CD4-positive, CD25-positive, alpha-beta regulatory T cell (primary cell): ENCODE measurements at places on chromosomes 16 and 17. TPM values are rescaled to one million over a fixed set of nuclear protein-coding genes. Genes with fewer than 3 reads are reported as not detected.

Gene ESRP2
- not detected for total RNA-seq

Gene MFAP4
- not detected for total RNA-seq

Gene MFSD11
- total RNA-seq, result 45.6 TPM

- no peak overlapping the region for H3K4me3 ChIP-seq
- H3K4me1 ChIP-seq, result peaks cover 3% of the 10 kb centered on the region
- no peaks in the 10 kb centered on the region for H3K27me3 ChIP-seq
- H3K27ac ChIP-seq, result no peak overlapping the region
Observed at GRCh38 chr16:47067203-47067602, 76.5 kb downstream of the NETO2 start.

Gene HYDIN
- total RNA-seq, result not detected

DNA sequence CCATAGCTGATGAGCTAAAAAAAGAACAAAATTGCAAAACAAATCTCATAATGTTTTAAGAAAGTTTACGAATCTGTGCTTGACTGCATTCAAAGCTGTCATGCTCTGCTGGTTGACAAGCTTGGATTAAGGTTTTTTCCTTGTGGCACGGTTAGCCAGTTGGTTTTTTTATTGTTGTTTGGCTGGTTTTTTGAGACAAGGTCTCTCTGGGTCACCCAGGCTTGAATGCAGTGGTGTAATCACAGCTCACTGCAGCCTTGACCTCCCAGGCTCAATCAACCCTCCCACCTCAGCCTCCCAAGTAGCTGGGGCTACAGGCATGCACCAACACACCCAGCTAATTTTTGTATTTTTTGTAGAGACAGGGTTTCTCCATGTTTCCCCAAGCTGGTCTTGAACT lies 45.7 kb downstream of the PHKB start:
- H3K36me3 ChIP-seq, result peaks cover 54% of the 10 kb centered on the region
- no peaks in the 10 kb centered on the region for H3K27me3 ChIP-seq
- no peak for DNase-seq
- H3K4me3 ChIP-seq, result no peak overlapping the region
- no peak overlapping the region for H3K27ac ChIP-seq

GRCh38 chr17:77829843-77830799 lies 128.4 kb upstream of the TNRC6C start:
- H3K4me3 ChIP-seq, result no peak overlapping the region
- H3K27me3 ChIP-seq, result no peaks in the 10 kb centered on the region
- H3K36me3 ChIP-seq, result no peaks in the 10 kb centered on the region
- peaks cover 26% of the 10 kb centered on the region for H3K4me1 ChIP-seq
- DNase-seq, result no peak

- H3K4me3 ChIP-seq, result no peak overlapping the region
- peaks cover 2% of the 10 kb centered on the region for H3K27me3 ChIP-seq
- H3K36me3 ChIP-seq, result no peaks in the 10 kb centered on the region
- peak; percentile 16 for DNase-seq
- no peaks in the 10 kb centered on the region for H3K4me1 ChIP-seq
- H3K27ac ChIP-seq, result no peak overlapping the region
Observed at GRCh38 chr17:80981062-80981902, 10.4 kb upstream of the CHMP6 start.
